ENCODE measurements at places on chromosomes 12 and 14. TPM values are rescaled to one million over a fixed set of nuclear protein-coding genes. Genes with fewer than 3 reads are reported as not detected.

The PTCSC3 gene
- not detected for polyA plus RNA-seq

DNA sequence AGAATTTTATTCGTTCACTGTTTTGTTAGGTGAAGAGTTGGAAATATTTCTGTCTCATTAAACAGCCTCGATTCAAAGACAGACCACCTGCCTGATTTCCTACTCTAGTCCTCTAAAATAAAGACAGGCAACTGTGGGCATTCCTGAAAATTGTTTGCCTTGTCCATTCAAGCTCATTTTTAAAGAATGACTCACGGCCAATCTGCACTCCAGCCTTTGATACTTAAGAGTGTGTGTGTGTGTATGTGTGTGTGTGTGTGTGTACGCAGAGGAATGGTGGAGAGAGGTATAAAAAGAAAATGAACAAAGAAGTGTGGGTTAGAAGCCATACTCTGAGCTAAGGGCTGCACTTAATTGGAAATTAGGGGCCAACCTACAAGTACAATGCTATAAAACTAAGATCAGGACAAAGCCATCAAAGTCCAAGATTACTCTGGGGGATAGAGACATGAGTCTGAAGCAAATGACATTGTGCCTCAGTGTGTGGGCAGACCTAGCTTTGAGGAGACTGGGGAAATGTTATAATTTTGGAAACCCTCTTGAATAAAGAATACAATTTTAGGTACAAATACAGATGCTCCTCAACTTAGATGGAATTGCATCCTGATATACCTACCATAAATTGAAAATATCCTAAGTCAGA is 45.6 kb upstream of the SOCS2 start:
- DNase-seq = no peak

DNA sequence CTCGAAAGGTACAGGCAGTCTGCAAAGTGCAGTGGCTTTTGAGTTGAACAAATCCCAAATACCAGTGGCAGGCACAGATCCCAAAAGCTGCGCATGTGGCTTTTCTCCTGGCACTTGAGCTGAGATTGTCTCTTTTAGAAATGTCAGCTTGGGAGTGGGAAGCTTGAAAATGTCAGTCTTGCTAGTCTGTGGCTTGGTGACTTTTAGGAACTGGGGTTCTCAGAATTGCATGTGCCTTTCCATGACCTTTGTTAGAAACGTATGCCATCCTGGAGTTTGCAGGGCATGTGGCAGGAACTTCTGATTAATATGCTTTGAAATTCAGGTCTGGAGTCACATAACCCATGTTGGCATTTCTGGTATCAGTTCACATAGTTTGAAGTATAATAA is 182.1 kb downstream of the CHST11 start:
- no peak for DNase-seq

GRCh38 chr12:59820594-59821011 is 224.8 kb downstream of the SLC16A7 start:
- no peak for DNase-seq
